ENCODE measurements at places on chromosomes 6 and 20.

GRCh38 chr6:4848382-4849068 is 72.3 kb downstream of the CDYL start:
- DNase-seq = no peak

- DNase-seq = no peak
These were observed 129.2 kb downstream of the PDSS2 start for GRCh38 chr6:107330168-107330567.

DNA sequence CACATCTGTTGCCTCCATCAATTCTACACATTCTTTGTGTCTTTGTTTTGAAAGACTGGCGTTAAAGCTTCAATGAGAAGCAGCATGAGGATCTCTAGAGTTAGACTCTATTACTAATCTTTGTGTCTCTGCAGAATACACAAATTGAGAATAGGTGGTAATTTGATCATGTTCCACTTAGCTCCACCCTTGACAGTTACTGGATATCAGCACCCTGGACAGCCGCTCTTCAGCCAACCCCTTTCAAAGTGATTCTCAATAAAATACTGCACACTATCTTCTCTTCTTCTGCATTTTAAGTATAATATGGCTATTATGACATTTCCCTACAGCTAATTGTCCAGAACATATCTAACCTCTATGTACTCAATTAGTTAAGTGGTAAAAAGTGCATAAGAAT is 54.3 kb upstream of the CNR1 start:
- DNase-seq = peak; percentile 52

DNA sequence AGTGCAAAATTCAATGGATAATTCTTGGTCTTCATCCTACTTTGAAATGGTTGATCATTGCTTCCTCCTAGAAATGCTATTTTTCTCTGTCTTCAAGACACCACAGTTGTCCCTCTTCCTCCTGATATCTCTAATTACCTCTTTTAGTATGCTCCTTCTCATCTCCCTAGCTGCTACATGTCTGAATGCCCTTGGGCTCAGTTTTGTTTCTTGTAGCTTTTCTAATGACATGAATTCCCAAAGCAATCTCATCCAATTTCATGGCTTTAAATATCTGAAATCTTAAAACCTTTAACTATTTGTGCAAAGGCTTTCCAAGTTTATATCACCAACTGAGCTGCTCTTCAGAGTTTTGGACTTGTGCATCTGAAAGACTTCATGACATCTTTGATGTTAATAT is 120.2 kb upstream of the RGS17 start:
- no peak for DNase-seq

DNA sequence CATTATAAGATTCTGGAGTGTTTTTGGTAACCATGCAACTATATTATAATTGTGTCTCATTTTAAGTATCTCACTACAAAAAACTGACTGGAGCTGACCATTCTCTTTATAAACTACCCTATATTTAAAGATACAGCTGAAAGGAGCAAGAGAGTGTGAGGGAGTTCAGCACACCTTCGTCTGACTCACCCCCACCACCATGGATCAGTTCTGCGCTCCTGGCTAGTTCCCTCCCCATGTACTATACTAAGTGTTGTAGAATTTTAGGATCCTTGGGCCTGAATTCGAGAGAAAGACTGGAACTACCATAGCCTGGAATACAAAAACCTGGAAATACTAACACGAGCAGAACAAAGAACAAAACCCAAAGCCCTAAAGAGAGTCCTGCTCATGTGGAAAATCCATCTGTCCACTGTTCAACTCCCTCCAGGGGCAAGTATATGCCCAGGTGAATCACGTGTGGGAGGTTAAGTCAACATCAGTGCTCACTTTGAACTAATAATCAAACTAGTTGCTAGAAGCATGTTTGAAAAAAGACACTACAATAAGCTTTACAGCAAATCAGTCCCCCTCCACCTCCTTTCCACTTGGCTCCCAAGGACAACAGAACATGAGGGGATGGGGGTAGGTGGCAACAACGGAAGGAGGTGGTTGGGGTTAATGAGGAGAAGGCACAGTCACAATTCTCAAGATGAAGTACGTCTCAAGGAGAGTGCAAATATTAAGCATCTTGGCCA is 46.8 kb downstream of the ELOVL5 start:
- DNase-seq = no peak

- peak; percentile 68 for DNase-seq
These were observed 75.4 kb downstream of the FILIP1 start for GRCh38 chr6:75418233-75418632.

GRCh38 chr20:20338133-20338730 is 29.7 kb upstream of the INSM1 start:
- DNase-seq = no peak

- no peak for DNase-seq
These were observed 19.0 kb upstream of the PTPN1 start for GRCh38 chr20:50491168-50491567.

DNA sequence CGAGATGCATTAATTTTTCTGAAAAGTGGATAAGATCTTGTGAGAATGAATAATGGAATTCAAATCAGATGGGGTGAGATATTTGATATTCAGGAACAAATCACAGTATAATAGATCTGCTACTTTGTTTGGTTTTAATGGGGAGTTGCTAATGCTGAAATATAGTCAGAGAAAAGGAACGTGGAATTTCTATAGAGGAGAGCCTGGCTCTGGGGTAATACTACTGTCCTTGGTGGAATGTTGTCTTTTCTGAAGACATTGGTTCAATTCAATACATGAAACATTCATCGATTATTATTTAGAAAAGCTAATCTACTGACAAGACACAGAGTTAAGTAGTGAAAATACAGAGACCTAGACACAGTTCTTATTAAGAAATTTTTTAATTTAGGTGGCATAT is 108.6 kb downstream of the ESR1 start:
- DNase-seq = no peak

DNA sequence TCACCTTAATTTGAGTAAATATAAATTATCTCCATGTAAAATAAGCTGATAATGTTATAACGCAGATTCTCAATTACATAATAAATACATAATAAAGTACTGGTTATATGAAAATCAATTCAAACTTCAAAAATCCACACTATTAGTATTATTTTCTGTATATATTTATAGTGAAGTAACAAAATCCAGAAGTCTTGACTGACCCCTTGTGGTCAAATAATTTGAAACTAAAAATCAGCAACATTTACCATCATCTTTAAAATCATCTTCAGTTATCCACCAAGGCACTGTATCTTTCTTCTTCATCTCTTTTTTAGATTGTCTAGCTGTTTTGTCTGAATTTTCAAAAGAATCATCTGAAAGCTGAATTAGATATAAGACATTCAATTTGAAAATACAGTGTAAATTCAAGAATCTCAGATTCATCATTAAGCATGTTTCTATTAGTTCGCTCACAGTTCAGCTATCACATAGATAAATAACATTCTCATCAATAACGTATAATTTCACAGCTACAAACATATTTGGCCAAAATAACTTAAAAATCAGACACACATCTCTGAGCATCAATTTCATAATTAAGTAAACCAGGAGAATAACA is 6.5 kb downstream of the CEP162 start:
- no peak for DNase-seq

DNA sequence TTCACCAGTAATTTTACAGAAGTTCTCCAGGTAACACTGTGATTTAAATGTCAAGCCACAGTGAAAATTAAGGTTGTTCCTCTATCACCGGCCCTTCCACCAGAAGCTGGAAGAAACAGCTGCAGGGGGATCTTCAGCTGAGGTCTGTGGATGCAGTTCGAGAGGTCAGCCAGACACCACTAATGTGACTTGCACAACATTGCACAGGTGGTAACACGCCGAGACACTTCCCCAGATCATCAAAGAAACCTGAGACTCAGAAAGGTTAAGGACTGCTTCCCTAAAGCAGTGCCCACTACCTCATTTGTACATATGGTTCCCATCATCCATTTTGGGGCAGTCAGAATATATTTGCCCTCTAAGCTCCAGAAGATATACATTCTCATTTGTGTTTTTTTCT is 8.1 kb upstream of the SERPINB9 start:
- DNase-seq = no peak

DNA sequence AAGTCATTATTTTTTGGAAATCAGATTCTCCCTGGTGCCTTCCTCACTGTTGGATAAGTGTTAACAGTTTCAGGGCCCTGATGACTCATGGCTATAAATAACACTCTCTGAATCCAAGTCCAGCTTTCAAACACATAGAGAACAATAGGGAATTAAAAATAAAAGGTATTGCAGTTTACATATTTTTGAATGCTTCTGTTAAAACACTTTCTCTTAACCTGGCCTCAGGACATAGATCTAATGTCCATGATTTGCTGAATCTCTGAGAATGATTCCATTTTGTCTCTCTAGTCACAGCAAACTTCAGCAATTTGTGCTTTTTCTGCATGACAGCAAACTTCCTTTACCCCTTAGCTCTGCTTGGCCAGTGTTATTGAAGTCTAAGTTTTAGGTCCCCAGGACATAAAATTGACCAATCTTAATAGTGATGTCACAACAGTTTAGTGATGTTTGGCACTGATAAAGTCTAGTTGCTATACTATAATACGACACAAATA is 1192.4 kb upstream of the CITED2 start:
- DNase-seq = no peak

- DNase-seq = no peak
These were observed 296.9 kb downstream of the FOXC1 start for GRCh38 chr6:1906609-1907008.

GRCh38 chr6:88295663-88296062 is 129.5 kb upstream of the CNR1 start:
- no peak for DNase-seq

DNA sequence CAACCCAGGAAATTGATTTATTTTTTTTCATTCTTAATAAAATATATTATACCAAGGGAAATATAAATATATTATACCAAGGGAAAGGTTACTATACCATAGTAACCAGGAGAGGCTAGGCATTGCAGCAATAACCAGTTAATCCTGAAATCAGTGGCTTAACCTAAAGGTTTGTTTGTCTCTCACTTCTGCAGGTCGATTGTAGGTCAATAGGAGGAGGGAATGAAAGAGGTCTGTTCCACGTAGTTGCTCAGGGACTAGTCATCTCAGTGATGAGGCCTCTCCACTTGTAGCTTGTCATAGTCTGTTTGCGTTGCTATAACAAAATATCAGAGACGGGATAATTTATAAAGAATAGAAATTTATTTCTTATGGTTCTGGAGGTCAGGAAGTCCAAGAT is 168.0 kb downstream of the GJA1 start:
- no peak for DNase-seq

DNA sequence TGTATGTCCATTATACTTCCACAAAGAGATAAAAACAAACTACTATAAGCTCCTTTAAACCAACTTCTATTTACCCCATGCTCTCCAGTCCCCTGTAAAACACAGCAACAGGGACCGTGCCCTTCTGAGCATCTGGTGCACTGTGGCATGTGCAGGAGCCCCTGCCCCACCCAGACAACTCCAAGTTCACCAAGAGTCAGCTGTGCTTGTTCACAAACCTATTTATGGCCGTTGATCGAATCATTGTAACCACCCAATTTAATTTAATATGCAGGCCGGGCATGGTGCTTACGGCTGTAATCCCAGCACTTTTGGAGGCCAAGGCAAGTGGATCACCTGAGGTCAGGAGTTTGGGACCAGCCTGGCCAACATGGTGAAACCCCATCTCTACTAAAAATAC is 13.7 kb upstream of the BLCAP start:
- no peak for DNase-seq

- DNase-seq = peak; percentile 99
These were observed 81.0 kb downstream of the INSM1 start for GRCh38 chr20:20448881-20449280.

- DNase-seq = no peak
These were observed 3.6 kb downstream of the GRM4 start for GRCh38 chr6:34142061-34142998.

- DNase-seq = no peak
These were observed 48.1 kb upstream of the MC3R start for GRCh38 chr20:56200456-56200855.

GRCh38 chr6:83844170-83844569 is 9.0 kb upstream of the RIPPLY2 start:
- DNase-seq = no peak

DNA sequence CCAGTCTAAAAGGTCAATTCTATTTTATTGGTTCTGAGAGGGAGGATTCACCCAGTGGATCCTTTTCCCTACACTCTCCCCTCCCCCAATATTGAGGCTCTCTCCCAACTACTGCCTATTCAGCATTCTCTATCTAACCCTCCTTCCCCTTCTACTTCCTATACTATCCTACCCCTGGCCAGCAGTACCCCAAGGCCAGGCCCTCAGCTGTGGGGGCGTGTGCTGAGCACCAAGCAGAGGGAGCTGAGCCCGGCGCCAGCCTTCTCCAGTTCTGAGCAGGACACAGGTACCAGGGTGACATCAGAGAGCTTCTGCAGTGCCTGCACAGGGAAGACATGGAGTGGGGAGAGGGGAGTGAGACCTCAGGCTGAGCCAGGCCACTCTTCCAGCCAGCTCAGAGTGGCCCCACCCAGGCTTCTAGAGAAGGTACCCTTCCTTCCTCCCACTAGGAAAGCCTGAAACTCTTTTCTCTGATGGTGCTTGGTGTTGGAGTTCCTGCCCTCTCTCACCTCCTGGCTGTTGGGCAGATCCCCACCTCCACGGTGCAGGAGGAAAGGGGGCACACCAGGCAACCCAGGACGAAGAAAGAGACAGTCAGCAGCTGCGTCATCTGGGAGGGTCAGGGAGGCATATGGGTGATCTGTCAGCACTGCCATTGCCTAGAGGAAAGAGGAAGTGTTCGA is 1.9 kb downstream of the DDAH2 start:
- DNase-seq = no peak

GRCh38 chr20:41657655-41658054 is 39.5 kb upstream of the CHD6 start:
- DNase-seq = no peak

DNA sequence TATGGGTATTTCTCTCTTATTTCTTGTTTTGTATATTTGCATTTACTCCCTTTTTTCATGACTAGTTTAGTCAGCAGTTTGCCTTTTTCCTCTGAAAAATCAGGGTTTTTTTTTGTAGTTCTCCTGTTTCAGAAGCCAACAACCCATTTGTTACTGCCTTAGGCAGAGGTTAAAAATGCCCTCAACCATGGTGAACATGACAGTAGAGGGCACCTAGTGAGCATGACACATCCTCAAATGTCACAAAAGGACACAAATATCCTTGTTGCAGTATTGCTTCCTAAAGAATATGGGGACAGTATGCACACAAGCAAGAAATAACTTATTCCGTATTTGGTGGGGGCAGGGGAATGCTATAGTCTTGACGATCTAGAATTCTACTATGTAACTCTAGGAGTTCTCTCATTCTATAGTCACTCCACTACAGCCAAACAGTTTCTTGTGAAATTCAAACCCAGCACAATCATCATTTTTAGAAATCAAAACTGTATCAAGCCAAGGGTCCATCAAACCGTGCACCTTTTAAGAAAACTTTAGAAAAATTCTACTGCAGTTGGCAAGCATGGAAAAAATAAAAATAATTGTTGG is 47.0 kb downstream of the GOPC start:
- no peak for DNase-seq

- DNase-seq = no peak
These were observed 22.3 kb downstream of the PPP1R16B start for GRCh38 chr20:38827770-38828281.

GRCh38 chr20:46416421-46416820 is 10.0 kb upstream of the ELMO2 start:
- DNase-seq = no peak

- DNase-seq = no peak
These were observed 679 bp upstream of the RING1 start for GRCh38 chr6:33207552-33208090.

GRCh38 chr6:88843040-88843439 is 120.4 kb downstream of the RNGTT start:
- no peak for DNase-seq

- DNase-seq = no peak
These were observed 200.1 kb upstream of the HEY2 start for GRCh38 chr6:125549202-125549884.

Data from NCI-H748 treated with DMSO at 0.1 percent for 48 hours (cell line).